ENCODE measurements at places on chromosomes 2 and 18.
A peak's percentile ranks its signal among the peaks of the same experiment; 100 is the strongest.

GRCh38 chr18:38902796-38903195 lies 1337.2 kb upstream of the CELF4 start:
- DNase-seq: no peak

DNA sequence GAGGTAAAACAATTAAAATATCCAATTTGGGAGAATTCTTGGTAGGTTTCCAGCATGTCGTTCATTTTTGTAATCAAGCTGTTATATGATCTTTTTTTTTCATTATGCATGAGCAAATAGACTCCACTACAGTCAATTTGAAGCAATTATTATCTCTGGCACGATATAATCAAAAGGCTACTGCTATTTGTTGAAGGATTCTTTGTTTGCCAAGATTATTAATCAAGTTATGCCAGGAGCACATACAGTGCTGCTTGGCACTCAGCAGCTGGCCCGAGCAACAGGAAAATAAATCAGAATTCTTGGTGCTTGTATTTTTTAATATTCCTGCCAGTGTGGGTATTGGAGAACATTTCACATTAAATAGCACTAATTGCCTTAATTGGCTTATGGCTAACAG lies 279.5 kb downstream of the RND3 start:
- DNase-seq: peak; percentile 73

DNA sequence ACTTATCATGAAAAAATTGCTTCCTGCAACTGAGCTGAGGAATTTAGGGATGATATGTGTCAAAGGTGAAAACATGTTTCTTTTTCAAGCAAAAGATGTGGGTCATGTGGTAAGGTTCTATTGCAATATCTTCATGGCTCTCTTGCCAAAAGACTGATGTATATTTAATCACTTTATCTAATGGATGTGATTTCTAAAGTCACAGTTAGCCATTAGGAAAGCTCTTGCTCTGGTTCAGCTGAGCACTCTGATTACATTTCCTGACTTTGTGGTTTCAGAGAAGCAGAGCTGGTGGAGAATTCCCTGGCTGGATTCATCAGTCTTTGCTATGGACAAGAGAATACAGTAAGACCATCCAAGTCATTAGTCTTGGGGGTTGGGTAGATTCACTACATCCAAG lies 24.4 kb downstream of the SCN9A start:
- no peak for DNase-seq

DNA sequence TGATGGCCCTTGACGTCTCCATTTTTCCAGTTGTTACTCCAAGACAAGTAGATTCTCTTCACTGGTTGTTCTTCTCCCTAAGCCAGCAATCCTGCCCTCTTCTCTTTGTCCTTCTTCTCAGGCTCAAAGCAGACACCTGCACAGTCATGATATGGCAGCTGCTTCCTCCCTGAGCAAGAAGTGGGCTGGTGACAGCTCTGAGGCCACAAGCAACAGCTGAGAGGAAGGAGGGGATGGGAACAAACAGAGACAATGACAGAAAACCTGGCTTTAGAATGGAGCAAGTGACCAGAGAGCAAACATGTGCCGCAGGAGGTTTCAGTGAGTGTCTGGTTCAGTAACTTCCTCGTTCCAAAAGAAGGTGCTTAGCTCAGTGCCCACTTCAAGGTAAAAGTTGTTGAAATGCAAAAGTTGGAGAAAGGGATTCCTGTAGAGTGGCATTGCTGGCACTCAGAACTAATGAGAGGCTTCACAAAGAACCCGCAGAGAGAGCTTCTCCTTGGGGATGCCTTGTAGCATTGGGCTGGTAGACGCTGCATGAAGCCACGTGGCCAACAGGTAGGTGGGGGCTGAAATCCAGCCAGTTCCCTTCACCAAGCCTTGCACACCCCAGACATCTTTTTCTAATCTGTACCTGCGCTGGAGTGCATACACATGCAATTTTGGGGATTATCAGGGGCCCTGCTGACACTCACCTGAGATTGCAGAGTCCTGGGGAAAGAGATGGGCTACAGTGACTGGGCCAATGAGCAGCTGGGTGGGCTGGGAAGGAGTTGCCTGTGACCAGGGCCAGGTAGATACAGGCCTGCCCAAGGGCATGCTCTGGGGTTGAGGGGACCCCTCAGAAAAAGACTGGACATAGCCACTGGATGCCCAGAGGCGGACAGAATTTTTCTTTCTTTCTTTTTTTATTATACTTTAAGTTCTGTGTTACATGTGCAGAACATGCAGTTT lies 153.3 kb upstream of the RAB12 start:
- DNase-seq: no peak

DNA sequence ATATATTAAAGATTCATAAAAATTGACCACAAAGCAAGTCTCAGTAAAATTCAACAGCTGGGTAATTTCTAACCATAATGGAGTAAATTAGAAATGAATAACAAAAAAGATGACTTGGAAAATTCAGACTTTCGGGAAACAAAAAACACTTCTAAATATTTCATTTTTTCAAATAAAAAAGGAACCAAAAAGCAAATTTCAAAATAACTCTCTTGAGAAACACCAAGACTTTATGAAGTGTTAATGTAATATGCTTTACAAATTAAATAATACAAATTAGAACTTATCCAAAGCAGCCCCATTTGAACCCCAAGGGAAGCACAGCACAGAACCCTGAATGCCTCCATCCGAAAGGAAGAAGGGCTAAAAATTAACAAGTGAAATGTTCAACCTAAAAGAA lies 175.9 kb downstream of the HDAC4 start:
- no peak for DNase-seq

GRCh38 chr2:171763602-171764001 lies 76.3 kb downstream of the DYNC1I2 start:
- no peak for DNase-seq

GRCh38 chr2:62920070-62920469 lies 130.6 kb upstream of the OTX1 start:
- DNase-seq: no peak

- no peak for DNase-seq
Measured at GRCh38 chr2:228675091-228675490, 493.6 kb upstream of the SPHKAP start.

DNA sequence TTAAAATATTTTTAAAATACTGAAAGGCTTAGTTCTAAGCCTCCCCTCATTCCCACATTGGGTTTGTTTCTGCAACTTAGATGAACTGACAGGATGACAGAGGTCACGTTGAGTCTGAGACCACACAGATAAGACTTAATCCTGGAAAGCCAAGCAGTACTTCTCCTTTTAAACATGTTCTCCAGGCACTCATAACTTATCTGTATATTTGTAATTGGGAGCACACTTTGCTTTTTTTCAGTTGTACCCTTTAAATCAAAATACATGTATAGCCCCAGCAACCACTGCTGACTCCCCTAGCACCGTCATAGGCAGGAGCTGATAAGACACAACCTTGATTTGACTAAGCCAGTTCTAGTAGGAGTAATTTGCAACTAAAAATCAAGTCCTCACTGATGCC lies 394.8 kb downstream of the PID1 start:
- DNase-seq: no peak

GRCh38 chr2:100068395-100068794 lies 74.0 kb downstream of the AFF3 start:
- no peak for DNase-seq

GRCh38 chr18:8662560-8663255 lies 42.6 kb upstream of the MTCL1 start:
- DNase-seq: no peak

- no peak for DNase-seq
Measured at GRCh38 chr2:216838151-216838550, 21.7 kb downstream of the TNP1 start.

GRCh38 chr2:4340536-4340935 lies 637.2 kb downstream of the DCDC2C start:
- DNase-seq: no peak

- no peak for DNase-seq
Measured at GRCh38 chr2:134778372-134778771, 59.6 kb upstream of the TMEM163 start.

DNA sequence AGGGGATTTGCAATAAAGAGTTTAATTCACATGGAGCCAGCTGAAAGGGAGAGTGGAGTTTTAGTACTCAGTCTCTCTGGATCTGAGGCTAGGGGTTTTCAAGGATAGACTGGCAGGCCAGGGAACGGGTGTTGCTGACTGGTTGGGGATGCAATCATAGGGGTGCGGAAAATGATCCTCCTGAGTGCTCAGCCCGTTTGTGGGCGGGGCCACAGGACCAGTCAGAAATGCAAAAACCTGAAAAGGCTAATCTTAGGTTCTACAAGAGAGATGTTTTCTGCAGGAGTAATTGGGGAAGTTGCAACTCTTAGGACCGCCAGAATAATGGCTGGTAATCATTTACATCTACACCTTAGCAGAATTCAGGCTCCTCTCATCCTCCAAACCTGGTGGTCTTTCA lies 2.5 kb downstream of the NFU1 start:
- DNase-seq: no peak

GRCh38 chr18:76604935-76605240 lies 109.8 kb upstream of the ZNF516 start:
- DNase-seq: no peak

- DNase-seq: no peak
Measured at GRCh38 chr2:161388146-161388779, 27.8 kb upstream of the TBR1 start.

DNA sequence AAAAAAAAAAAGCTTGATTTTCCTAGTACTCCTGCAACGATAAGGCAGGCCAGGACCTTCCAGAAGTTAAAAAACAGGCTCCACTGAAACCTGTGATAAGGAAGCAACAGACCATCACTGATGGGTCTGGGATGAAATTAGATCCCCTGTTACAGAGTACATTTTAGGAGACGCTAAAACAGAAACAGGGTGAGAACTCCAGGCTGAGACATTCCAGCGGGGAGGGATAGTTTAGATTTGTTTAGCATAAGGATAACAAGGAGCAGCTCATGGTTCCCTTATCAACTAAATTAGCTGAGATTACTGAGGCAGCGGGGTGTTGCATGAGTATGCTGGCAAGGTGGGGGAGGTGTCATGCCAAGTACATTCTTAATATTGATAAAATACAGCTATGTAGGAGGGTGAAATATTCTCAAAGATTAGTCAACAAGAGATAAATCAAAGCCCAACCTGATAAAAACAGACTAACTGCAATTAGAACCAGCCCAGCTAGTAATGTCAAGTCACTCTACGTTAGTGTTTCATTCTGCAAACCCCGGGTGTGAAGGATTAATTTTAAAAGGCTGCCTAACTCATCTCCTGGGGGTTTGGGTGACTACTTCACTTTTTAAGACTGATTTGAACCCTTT lies 75.0 kb upstream of the BZW1 start:
- no peak for DNase-seq

DNA sequence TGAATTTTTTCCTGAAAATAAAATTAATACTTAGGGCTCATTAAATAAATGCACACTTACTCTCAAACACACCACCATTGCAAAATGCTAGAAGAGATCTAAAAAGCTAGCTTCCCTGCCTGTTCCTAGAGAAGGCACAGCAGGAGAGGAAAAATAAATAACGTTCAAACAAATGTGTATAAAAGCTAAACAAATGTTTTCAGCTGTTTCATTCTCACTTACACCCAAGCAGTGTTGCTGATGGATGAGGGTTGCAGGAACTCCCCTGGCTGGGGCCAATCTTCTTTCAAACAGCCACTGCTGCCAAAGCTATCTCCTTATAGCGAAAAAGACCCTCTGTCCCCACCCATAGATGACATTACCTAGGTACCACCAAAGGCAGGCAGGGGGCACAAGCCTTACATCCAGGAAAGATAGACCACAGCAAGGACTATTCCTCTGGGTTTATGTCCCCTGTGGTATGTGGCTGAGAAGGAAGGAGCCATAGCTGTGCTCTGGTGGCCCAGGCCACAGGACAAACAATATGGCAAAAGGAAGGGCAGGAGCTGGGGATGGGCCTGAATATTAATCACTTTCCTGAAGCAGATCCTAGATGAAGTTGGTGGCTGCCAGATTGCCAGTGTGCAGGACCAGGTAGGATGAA lies 214.6 kb downstream of the TTC32 start:
- no peak for DNase-seq

GRCh38 chr2:240520974-240521350 lies 36.8 kb downstream of the ANKMY1 start:
- DNase-seq: no peak

DNA sequence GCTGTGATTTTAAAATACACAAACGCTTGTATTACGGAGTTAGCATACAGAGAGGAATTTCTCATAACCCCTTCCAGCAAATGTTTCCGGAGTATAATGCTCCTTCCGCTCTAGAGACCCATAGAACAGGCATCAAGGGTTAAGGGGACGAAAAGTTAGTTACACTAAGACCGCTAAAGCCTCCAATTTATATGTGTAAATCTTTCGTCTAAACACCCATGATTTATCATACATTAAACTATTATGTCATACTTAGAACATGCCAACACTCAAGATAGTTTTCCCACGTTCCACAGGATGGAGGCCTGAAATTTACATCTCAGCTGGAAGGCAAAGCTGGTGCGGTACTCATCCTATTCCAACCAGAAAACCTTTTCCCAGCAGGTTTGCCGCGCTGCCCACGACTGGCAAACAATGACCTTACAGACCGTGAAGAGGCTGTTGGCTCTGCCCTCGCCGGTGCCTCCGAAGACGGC lies 650 bp downstream of the ORMDL1 start:
- DNase-seq: no peak

- no peak for DNase-seq
Measured at GRCh38 chr2:58476556-58476955, 235.4 kb upstream of the FANCL start.

DNA sequence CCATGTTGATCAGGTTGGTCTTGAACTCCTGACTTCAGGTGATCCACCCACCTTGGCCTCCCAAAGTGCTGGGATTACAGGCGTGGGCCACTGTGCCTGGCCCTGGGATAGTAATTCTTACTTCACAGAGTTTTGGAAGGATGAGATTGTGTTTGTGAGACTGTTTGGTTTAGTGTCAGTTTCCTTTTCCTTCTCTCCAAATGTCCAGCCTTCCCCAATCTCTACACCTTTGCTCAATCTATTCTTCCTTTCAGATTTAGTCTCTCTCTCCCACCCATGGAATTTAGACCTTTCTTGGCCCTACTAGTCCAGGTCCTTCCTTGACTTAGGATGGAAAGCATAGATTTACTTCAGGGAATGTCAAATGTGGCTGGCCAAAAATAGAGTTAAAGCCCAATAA lies 12.2 kb upstream of the IL1A start:
- no peak for DNase-seq

DNA sequence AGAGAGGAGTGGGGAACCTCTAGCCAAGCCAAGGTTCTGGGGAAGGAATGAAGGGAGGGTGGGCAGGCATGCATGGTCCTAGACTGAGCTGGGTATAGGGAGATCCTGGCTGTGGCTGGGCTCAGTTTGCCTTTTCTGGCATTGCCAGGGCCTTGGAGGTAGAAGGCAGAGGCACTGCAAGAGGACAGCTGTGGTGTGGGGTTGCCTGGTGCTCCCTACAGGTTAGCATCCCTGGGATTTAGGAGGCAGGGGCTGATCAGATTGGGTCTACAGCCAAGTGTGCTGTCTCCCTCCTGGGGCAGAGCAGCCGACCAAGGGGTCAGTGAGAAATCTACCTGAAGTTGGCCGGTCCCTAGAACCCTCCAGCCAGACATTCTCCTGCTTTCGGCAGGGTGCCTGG lies 15.9 kb downstream of the ABCG8 start:
- no peak for DNase-seq

- no peak for DNase-seq
Measured at GRCh38 chr2:237530472-237531433, 35.6 kb upstream of the PRLH start.
